CD8-positive, alpha-beta memory T cell (primary cell): ENCODE measurements at places on chromosomes 7 and 10.

DNA sequence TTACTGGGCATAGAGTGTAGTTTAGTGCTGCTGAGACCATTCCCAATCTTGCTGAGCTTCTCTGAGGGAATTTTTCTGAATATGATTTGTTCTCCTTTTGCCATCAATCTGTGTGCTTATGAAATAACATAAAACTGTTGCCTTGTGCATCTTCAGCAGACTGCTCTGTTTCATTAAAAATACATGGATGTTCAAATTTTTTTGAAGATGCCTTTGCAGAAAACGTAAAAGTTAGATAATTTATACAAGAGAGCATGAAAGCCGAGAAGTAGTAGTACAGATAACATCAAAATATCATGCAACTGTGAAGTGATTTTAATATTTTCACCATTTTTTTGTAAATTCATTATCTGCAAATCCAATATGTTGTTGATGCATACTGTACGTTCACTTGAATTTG lies 174.7 kb upstream of the CSTF2T start:
- DNase-seq, result no peak

DNA sequence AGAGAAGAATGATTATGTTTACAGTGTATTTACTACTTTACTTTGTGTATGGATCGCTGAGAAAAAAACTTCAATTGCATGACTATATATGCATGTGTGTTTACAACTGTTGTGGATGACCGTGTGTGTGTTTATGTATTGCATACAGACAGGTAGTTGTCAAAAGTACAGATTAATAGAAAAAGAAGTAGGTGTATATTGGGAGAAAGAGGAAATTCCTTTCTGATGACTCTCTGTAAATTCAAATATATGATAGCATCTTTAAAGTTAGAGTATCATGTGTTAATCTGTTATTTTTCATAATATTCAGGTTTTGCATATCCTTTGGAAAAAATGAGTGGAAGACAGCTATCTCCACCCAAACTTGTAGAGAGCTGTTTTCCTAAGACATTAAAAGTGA lies 160.4 kb upstream of the AGR3 start:
- no peak for DNase-seq

GRCh38 chr10:130061760-130062159 lies 48.9 kb downstream of the C10orf143 start:
- no peak for DNase-seq

- DNase-seq, result no peak
Observed at GRCh38 chr10:13049774-13050420, 48.4 kb upstream of the CCDC3 start.

GRCh38 chr7:118615681-118616080 lies 391.2 kb downstream of the ANKRD7 start:
- no peak for DNase-seq

DNA sequence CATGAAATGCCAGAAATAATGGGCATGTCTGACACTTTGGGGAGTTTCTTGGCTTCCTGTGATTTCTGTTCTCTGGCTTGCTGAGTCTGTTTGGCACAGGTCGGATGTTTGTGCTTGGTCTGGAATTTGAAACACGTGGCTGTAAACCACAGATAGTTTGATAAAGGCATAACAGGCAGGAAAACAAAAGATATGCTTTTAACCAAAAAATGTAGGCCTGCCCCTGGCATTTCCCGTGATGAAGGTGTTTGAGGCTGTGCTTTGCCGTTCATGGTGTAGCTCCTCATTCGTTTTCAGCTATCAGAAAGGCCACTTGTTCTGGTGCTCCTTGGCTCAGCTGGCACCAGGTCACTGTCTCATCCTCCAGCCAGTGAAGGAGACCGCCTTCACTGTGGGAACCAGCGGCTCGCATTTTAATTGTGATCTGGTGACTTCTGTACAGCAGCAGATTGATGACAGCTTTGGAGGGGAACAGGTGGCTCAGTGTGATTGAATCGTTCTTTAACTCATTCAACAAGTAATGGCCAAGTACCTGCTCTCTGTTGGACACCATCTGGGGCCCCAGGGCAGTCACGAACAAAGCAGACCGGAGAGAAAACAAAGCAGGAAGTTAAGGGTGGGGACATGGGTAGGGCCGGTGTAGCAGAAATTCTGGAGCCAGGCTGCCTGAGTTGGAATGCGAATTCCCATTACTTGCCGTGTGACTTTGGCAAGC lies 111.5 kb downstream of the CCNY start:
- peak; percentile 67 for DNase-seq

GRCh38 chr10:45553155-45553554 lies 119.4 kb downstream of the ZFAND4 start:
- no peak for DNase-seq

GRCh38 chr7:72035266-72035665 lies 376.9 kb downstream of the CALN1 start:
- no peak for DNase-seq

DNA sequence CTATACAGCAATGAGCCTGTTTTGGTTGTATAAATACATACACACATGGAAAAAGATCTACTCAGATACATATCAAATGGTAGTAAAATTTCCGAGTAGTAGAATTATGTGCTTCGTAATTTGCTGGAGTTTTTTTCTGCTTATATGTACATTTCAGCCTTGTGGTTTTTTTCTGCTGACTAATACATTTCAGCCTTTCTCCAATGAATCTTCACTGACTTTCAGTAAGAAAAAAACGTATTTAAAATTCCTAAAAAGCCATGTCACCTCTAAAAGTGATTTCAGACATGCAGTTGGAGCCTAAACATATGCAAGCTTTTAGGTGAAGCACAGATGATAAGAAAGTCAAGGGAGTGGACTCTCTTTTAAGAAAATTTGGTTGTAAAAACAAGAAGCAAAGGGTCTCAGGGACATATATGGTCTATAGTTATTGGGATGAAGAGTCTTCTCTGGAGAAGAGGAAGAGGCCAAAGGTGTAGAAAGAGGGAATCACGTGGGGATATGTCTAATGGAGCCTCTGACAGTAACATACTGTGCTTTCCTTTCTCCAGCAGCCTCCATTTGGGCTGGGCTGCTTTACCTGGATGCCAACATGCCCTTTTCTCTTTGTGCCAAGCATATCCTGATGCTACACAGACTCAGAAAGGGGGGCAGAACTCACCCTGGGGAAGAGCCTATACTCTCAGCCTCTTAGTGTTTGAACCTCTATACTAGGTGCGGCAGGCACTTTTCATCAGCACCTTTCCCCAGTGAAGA lies 2.4 kb downstream of the AMPH start:
- no peak for DNase-seq

DNA sequence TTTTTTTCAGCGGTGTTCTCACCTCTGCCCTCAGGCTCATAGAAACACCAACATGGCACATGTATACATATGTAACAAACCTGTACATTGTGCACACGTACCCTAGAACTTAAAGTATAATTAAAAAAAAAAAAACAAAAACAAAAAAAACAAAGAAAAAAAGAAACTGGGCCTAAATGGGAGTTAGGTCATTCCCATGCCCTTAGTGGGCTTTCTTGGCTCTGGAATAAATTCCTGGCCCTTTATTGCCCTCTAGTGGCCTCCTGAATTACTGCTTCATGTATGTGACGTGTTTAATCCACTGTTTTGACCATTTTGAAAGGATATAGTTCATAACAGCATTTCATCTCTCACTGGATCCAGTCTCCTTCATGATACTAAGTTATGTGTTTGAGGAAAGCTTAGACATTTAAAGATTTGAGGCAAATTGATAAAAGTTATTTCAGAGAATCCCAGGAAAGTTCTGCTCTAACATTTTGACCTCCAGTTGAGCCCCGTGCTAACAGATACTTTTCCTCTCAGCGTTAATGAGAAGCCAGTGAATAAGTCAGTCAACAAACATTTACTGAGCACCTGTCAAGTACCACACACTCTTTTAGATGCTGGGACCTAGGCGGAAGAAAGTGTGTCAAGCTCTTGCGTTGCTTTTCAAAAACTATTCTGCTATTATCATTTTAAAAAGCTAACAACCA lies 54.7 kb upstream of the SYPL1 start:
- no peak for DNase-seq

- no peak for DNase-seq
Observed at GRCh38 chr10:106043863-106044262, 1120.6 kb downstream of the SORCS1 start.

DNA sequence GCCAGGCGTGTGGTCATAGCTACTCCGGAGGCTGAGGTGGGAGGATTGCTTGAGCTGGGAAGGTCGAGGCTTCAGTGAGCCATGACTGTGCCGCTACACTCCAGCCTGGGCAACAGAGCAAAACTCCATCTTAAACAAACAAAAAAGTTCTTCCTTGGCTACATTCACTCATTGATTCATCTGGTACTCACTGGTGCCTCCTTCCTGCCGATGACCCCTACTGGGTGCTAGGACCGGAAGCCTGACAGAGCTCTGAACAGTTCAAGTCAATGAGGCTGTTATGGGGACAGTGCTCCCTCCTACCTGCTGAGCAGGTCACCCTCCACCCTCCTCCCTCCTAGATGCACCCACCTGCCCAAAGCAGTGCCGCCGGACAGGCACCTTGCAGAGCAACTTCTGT lies 4.9 kb downstream of the PCOLCE start:
- DNase-seq, result no peak

- DNase-seq, result no peak
Observed at GRCh38 chr7:130141884-130142653, 63.1 kb downstream of the TMEM209 start.

DNA sequence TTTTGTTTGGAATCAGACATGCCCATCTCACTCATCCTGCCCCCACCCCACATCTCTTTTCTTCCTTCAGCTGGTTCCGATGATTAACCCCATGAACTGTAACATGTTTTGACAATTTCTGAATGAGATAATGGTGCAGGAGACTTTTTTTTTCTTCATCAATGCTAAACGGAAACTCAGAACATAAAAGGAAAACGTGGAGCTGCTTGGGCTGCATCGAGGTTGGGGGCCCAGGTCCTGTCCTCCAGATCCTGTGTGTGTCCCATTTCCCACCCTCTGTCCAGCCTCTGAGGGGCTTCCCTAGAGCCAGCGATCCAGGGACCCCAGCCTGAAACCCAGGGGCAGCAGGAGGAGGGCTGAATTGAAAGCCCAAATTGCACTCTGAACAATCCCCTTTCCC lies 263.8 kb upstream of the GRB10 start:
- no peak for DNase-seq

- DNase-seq, result no peak
Observed at GRCh38 chr10:45249978-45250693, 65.3 kb downstream of the OR13A1 start.

GRCh38 chr7:713139-713457 lies 13.4 kb upstream of the DNAAF5 start:
- no peak for DNase-seq

DNA sequence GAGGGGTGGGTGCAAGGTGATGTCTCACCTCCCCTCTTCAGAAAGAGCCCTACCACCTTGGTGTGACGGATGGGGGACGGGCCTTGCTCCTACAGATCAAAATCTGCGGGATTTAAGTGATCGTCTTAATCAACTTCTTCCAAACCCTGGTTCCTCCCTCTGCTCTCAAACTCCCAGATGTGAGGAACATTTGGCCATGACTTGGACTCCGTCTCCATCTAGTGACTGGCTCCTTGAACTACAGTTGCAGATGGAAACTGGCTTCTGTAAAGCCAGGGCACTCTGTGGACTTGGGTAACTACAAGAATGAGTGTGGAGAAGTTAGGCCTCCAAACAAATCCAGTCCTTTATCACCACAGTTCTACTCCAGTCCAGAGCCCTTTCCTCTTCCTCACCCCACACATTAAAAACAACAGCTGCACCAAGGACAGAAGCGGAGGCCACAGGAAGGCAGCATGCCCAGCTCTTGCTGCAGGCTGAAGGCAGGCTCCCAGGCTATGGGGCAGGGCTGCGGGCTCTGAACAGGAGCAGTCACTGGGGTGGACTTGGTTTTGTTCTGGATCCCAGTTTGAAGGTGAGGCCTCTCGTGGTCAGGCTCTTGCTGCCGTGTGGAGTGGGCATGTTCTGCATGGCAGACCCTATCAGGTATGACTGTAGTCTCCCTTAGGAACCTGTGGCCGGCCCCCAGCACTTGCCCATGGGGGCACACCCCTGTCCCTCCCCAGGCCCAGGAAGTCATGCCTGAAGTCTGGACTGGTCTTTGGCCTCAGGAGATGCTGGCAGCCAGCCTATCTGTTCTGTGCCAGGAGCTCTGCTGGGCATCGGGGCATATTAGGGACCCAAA lies 79.4 kb downstream of the VWC2 start:
- no peak for DNase-seq
